ENCODE measurements at places on chromosomes 4 and X.

- DNase-seq: no peak
These were observed 52.4 kb downstream of the DDX3X start for GRCh38 chrX:41386222-41386990.

DNA sequence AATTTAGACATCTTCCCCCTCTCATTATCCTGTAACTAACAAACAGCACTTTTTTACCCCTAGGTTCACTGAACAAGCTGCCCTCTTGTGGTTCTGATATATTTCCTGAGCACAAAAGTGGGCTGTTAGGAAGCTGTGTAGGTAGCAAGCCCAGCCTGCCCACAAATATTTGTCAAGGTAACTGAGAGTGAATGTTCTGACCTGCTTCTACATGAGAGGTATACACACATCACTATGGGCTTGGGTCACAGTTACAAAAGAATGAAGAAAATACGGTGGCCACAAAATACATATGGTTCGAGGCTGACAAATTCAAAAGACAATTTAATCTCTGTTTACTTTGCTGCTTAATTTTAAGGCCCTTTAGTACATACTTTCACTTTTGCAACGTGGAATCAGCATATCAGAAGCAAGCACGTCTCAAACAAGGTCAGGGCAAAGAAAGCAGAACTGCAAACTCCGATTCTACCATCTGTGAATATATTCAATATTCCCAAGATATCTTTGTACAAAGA, 78.7 kb downstream of the RBM47 start:
- DNase-seq: no peak

- no peak for DNase-seq
These were observed 591.0 kb downstream of the ANKRD50 start for GRCh38 chr4:124121461-124121971.

DNA sequence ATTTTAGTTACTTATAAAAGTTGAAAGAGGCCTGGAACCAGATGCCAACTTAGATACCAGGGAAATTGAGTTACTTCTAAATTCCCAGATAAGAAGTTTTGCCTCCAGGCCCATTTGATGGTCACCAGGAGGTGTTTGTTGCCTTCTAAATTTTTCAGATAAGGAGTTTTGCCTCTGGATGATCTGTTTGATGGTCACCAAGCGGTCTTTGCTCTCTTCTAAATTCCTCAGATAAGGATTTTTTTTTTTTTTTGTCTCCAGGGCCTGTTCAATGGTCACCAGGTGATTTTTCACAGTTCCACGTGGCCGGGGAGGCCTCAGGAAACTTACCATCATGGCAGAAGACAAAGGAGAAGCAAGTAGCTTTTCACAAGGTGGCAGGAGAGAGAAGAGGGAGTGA, 66.5 kb downstream of the FAM9B start:
- DNase-seq: no peak

- DNase-seq: no peak
These were observed 27.0 kb downstream of the MAGEE1 start for GRCh38 chrX:76454456-76454927.

DNA sequence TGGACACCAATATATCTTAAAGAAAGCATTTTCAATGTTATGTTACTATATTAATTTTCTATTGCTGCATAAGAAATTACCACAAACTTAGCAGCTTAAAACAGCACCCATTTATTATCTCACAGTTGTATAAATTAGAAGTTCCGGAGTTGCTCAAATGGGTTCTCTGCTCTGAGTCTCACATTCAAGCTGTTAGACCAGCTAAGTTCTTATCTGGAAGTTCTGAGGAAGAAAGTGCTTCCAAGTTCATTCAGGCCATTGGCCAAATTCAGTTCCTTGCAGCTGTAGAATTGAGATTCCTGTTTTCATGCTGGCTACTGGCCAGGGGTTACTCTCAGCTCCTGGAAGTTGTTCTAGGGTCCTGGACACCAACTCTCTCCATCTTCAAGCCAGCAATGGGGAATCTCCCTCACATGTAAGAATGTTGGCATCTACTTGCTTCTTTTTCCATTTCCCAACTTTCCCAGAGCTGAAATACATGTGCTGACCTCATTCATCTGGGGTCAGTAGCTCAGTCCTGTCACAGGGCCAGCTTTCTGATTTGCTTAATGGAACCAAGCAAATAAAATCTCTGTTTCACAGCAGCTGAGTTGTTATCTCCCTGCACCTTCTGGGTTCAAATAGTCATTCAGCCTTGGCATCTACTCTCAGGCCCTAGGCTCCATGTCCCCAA, 99.6 kb upstream of the INTU start:
- no peak for DNase-seq

DNA sequence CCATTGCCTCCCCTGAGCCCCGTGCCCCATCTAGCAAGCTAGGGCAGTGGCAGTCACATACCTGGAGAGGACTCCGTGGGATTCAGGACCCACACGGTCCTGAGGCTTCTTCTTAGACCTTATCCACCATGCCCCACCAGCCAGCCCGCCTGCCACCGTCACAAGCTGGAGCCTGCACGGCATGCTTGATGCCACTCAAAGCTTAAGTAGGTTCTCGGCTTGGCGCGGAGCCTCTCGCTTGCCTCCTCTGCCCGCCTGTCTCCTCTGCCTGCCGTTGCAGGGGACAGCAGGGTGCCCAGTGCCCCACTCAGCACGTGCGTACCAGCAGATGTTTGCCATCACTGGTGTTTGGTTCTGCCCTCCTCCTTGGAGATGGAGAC, 14.1 kb downstream of the PSAPL1 start:
- no peak for DNase-seq

Data from cortex of kidney (tissue), 1 donor.